Femur (tissue), 1 donor: ENCODE measurements at places on chromosomes 12 and 14.

DNA sequence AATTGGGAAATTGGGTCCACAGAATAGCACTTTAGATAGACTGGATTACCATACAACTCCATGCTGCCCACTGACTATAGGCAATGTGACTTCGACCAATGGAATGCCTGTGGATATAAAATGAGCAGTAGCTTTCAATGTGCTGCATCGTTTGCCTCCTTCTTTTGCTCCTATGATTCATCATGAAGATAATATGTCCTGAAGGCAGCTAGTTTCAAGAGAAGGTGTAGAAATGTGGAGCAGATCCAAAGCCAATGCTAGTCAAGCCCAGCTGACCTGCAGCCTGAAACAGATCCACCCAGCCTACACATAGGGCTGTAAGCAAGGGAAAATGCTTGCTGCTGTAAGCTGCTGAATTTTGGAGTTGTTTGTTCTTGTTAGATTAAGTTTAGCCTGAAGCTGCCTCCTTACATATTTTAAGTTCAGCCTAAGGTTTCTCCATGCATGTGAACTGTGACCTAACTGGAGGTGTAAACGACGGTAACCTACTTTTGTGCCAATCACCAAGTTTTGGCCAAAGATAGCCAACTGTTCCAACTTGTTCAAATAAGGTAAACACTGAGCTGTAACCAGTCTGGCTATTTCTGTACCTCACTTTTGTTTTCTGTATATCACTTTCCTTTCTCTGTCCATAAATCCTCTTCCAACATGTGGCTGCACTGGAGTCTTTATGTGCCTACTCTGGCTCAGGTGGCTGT lies 169.1 kb upstream of the AVPR1A start:
- DNase-seq, result no peak

- no peak for DNase-seq
Measured at GRCh38 chr14:89619596-89619995, 202.6 kb upstream of the FOXN3 start.

DNA sequence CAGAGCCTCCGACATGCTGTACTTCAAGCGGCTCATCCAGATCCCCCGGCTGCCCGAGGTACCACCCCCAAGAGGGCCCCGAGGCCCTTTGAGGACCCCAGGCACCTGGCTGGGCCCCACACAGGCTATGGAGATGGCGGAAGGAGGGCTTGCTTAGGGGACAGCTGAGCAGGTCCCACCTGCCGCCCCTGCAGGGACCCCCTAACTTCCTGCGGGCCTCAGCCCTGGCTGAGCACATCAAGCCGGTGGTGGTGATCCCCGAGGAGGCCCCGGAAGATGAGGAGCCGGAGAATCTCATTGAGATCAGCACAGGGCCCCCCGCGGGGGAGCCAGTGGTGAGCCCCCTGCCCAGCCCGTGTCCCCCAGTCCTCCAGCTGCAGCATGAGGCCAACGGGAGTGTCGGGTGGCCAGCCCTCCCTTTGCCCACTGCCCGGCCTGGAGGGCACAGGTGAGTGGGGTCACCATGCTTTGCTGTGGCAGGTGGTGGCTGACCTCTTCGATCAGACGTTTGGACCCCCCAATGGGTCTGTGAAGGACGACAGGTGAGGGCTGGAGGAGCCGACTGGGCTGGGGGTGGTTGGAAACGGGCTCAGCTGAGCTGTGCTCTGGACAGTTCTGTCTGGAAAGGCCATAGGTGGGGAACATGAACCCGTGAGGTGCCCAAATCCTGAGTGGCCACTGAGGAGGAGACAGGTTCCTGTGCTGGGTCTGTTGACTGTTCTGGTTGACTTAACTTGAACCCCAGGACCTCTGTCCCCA lies 20.0 kb downstream of the HIP1R start:
- DNase-seq, result no peak

DNA sequence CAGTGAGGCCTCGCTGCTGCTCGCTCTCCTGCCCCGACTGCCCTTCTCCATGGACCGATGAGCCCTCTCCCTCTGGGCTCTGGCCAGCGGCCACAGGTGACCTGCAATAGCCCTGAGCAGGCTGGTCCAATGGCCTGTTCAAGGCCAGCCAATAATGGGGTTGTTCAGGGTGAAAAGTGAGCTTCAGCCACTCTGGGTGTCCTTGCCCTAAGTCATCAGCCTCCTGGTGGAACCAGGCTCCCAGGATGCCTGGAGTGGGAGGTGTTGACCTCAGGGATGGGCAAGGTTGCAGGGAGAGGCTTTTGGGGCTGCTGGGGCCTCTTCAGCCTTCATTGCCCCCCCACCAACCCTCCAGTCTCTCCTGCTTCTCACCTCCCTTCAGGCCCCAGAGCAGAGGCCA lies 79.7 kb downstream of the RFLNA start:
- DNase-seq, result no peak

DNA sequence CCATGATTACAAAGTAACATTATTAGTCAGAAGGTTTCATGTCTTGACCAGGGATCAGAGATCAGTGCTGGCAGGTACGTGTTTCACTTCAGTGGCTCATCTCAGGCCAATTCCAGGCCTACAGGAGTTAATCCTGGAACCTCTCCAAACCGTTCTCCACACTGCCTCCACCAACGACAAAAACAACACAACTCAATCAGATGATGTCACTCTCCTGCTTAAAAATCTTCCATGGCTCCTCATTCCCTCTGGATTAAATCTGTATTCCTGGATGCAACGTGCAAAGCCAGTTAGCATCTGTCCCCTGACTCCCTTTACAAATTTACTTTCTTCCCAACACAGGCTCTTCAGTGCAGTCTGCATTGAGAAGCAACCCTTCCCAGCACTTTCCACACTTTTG lies 34.3 kb upstream of the TXNRD1 start:
- DNase-seq, result no peak

DNA sequence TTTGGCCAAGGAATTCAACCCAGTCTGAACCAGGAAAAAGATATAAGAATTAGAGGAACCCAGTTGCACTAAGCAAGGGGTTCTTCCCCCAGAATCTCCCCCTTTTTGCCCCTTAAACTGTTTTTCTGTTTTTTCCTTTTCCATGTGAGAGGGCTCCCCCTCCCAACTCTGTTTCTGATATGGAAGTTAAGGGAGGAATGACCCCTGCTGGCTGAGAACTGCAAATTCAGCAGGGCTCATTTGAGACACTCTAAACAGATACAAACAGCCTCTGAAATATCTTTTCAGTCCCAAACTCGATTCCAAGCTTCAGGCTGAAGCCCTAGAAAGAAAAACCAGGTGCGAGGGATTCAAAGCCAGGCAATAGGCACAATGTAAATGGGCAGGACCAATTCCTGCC lies 132.7 kb downstream of the SLC41A2 start:
- no peak for DNase-seq

- DNase-seq, result no peak
Measured at GRCh38 chr12:55687746-55688145, 20.0 kb downstream of the ITGA7 start.

DNA sequence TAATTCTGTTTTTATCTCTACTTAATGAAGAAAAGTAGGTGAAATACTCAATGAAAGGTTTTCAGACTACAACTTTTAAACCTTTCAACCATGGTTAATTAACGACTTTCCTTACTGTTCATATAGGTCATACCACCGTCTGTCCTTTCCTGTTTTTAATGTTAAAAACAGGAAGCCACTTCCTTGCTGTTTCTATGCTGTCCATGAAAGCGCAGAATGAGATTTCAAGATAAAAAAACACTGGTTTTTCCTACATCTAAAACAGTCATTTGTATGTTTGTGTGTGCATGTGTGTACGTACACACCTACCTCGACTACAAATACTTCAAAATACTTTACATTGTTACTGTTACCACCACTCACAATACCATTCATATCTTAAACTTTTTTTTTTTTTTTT lies 27.3 kb downstream of the SPTLC2 start:
- DNase-seq, result no peak

DNA sequence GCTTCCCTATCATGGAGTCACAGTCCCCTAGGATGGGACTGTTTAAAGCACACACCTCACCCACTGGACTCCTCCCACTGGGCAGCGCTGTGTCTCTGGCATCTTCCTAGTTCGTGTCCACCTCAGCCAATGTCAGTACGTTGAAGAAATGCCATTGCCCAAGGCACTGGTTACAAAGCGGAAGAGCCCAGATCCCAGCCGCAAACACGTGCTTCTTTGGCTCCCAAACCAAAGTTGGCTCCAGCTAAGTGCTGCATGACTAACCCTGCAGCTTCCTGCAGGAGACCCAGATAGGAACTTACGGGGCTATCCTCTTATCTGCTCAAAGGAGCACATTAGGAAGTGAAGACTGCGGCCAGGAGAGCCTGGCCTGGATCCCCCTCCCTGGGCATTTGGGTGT lies 9.3 kb downstream of the SYNE3 start:
- DNase-seq, result peak; percentile 62

- no peak for DNase-seq
Measured at GRCh38 chr12:29245246-29245645, 96.2 kb downstream of the FAR2 start.

DNA sequence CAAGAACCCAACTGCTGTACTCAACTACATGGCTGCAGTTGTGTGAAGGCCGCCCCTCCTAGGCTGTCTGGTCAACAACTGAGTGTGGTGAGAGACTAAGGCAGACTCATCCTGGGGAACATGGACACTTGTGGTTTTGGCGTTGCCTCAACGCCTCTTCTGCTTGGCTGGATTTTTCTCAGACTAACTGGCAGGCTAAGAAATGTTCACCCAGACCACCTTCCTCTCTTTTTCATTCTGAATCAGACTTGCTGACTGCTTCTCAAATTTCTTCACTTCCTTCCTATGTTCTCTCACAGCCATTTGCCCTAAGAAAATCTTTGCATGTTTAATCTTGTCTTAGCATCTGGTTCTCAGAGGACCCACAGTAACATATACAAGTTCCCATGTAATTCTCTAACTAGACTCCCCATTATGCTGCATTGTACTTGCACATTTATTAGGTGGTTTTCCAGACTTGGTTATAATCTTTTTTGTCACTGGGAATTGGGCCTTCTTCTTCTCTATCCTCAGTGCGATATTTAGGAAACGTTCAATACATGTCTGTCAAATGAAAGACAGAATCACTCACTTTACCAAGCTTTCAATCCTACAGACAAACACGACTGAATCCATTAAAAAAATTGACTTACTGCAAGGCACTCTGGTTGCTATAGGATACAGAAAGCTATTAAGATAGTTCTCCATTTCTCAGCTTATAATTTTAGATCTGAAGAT lies 327.6 kb downstream of the CCER1 start:
- no peak for DNase-seq

- DNase-seq, result no peak
Measured at GRCh38 chr14:65993996-65994395, 492.2 kb upstream of the CCDC196 start.

DNA sequence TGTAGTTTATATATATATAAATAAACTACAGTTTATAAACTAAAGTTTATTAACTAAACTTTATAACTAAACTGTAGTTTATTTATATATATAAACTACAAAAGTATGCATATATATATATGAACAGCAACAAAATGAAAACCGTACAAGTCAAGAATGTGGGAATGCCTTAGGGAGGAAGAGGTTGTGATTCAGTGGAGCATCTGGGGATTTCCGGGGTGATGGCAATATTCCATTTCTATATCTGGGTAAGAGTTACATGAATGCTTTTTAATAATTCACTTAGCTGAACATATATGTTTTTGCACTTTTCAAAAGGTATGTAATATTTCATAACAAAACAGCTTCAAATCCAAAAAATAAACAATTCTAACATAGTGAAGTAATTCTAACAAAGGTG lies 30.1 kb upstream of the CAND1 start:
- DNase-seq, result no peak

- no peak for DNase-seq
Measured at GRCh38 chr14:58464652-58465051, 37.1 kb downstream of the KIAA0586 start.

DNA sequence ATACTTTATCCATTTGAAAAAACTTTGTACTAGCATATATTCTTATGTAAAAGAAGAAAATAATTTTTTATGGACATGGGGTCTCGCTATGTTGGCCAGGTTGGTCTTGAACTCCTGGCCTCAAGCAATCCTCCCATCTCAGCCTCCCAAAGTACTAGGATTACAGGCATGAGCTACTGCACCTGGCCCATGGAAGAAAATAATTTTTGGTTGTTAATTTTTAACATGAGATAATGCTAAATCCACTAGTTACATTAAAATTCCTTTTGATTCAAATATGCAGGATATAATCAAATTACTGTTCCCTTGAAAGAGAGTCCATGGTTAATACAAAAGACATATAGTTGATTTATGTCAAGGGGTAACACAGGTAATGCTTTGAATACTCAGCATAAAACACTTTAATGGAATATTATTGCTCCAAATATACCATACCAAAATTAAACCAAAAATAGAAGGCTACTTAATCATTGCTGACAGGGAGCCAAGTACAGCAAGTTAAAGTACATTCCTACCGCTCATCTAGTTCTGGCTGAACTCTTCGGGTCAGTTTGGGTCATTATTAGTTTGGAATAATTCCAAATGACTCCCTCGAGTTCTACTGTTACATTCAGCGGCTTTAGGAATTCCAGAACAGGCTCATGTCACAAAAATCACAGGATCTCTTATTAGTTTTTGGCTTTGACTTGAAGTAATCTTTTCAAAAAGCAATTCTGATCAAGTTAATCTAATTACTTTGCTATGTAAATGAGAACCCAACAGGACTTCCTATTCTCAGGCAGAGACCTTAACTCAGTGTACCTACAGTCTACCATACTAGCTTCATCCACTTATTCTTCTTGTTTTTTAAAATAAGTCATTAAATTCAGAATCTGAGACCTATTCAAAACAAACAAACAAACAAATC lies 6.1 kb downstream of the SOS2 start:
- DNase-seq, result no peak

- no peak for DNase-seq
Measured at GRCh38 chr12:78392918-78393317, 471.7 kb upstream of the SYT1 start.

DNA sequence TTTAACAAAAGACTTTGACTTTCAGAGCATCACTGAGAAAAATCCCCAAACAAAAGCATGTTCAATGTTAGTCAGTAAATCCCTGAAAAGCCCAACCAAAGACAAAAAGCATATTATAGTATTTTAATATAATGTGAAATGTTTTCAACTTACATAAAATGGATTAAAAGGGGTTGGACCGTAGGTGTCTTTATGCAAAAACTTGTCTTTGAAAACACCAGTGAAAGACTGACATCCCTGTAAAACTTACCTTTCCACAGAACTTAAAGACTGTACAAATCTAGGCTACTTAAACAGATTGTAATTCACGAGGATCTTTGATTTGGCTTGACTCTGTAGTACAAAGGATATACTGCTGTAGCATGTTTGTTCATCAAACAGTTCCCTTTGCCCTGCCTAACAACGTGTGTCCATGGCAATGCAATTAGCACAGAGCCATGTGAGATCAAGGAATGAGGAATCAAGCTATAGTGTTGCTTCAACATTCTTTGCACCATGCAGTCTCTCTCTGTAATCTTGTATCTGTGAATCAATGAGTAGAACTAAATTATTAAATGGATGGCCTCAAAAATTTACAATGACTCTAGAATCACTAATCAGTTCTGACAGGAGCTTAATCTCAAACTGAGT lies 138.5 kb upstream of the SYT1 start:
- DNase-seq, result no peak

- no peak for DNase-seq
Measured at GRCh38 chr14:58994130-58994529, 194.3 kb upstream of the DAAM1 start.

GRCh38 chr12:62436164-62436503 lies 30.5 kb upstream of the MON2 start:
- DNase-seq, result no peak

GRCh38 chr12:12180136-12180535 lies 86.7 kb downstream of the LRP6 start:
- DNase-seq, result no peak
